ENCODE measurements at places on chromosomes 6 and 20. TPM values are rescaled to one million over a fixed set of nuclear protein-coding genes. Genes with fewer than 3 reads are reported as not detected.

DNA sequence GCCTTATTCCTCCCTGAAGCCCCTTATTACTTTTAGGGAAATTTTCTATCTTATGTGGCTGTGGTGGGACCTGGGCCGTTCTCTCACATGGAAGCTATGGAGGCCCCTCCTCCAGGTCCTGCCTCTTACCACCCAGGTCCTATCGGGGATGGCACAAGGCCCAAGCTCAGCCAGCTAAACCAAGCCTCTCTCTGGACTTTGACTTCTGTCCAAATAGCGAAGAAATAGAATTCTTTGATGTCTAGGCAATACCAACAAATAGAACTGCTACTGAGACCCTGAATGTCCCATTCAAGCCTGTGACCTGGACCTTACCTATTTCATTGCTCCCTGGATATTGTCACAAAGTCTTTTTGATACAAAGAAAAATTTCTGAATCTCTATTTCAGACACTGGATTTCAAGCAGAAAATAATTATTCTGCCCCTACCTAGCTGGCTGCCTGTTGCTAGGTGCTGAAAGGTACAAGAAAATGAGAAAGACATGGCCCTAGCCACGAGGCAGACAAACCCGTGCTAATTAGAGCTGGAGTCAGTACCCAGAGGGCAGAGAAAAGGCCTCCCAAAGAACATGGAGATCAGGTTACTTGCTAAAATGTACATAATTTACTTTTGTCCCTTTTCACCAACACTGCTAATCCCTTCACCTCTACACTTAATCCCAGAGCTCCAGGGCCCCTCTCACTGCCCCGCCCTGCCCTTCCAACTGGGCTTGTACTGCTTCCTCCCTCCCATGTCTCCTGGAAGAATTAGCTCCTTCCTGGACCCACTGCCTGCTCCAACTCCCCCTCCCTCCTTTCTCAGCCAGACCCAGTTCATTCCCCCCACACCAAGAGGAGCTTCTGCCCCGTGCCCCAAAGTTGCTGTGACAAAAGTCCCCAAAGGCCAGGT is 15.5 kb upstream of the NNAT start:
- DNase-seq, result no peak

DNA sequence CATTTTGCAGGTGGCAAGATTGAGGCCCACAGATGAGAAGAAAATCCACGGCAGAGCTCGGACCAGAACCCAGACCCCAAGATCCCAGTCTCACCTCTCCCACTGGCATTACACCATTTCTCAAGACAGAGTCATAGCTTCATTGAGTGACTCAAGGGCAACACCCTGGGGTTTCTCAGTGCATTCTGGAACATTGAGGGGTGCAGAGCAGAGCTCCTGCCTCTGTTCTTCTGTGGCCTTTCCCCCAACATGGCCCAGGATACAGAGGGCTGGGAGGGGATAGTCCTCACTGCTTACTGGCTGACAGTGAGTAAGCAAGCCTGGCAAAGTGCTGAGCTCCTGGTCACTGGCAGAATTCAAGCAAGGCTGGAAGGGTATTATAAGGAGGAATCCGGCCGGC is 74.0 kb downstream of the MDGA1 start:
- DNase-seq, result no peak

DNA sequence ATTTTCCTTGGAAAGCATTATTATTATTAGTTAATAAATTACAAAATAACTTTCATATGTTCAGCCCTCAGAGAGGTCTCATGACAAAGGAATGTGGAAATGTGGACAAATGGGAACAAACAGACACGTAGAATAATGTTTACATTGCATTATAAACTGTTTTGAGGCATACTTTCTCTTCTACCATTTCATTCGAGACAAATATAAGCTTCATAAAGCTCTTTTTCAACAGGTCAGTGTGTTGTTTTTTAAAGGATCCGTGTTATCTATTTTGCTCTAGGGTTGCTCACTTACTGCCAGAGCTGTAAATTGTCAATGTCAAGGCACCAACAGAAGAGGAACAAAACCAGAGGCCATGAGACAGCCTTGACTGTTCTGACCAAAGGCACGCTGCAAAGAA is 256.8 kb downstream of the PHACTR1 start:
- DNase-seq, result no peak

Gene TCP11
- not detected for total RNA-seq

DNA sequence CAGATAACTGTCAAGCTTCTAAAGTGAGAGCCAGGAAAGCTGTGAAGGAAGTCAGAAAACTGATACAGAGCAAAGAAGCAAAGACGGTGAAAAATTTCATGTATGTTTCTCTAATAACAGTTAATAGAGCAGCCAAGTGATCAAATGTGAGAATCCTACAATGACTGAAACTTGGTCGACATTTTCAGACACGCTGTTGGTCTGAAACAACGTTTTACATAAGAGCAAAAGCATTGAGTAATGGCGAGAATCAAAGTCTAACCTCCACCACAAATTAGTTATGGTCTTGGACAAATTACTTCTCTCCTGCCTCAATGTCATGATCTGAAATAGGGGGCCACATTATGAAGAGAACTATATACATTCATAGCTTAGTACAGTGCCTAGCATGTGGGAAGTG is 3.3 kb downstream of the MKKS start:
- DNase-seq, result no peak

GRCh38 chr20:51378171-51378928 is 164.2 kb downstream of the NFATC2 start:
- DNase-seq, result no peak

- peak; percentile 38 for DNase-seq
Measured at GRCh38 chr6:1524040-1524480, 85.7 kb upstream of the FOXC1 start.

Gene SMPDL3A
- 19.6 TPM for total RNA-seq

Gene C20orf202
- 0.09 TPM for total RNA-seq

GRCh38 chr6:135605278-135605790 is 107.8 kb upstream of the AHI1 start:
- DNase-seq, result no peak

Gene RAB23
- total RNA-seq, result 21.4 TPM

GRCh38 chr20:41306061-41306727 is 11.3 kb downstream of the ZHX3 start:
- DNase-seq, result no peak

Gene CAP2
- total RNA-seq, result 6.5 TPM

GRCh38 chr6:127768223-127768622 is 132.6 kb downstream of the THEMIS start:
- no peak for DNase-seq

- DNase-seq, result no peak
Measured at GRCh38 chr6:166926748-166927147, 29.6 kb downstream of the RNASET2 start.

GRCh38 chr6:151478670-151479069 is 15.1 kb upstream of the CCDC170 start:
- no peak for DNase-seq

DNA sequence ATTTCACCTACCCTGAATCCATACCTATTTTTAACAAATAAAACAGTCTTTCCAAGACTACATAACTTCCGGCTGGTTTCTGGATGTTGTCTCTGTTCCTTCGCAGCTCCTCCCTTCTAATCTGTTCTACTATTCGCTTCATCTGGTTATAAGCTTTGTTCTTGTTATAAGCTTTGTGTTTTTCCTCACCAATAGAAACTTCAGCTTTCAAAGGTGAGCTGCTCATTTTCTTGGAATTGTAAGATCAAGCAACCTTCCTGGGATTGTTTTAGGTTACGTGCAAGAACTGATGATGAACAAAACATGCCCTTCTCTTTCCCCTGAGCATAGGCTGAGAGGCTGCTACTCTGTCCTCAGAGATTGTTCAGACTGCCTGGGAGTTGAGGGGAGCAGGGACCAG is 2.1 kb downstream of the GFOD1 start:
- DNase-seq, result no peak
